ENCODE measurements at places on chromosomes 12 and 14. TPM values are rescaled to one million over a fixed set of nuclear protein-coding genes. Genes with fewer than 3 reads are reported as not detected.

DNA sequence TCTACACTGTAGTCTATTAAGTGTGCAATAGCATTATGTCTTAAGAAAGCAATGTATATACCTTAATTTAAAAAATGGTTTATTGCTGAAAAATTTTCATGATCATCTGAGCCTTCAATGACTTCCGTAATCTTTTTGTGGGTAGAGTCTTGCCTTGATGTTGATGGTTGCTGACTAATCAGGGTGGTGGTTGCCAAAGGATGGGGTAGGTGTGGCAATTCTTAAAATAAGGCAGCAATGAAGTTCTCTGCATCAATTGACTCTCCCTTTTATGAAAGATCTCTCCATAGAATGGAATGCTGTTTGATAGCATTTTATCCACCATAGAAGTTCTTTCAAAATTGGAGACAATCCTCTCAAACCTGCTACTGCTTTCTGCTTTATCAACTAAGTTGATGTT is 41.1 kb downstream of the BBS10 start:
- no peak for DNase-seq

GRCh38 chr14:98919434-98919833 is 352.6 kb downstream of the BCL11B start:
- DNase-seq, result no peak

DNA sequence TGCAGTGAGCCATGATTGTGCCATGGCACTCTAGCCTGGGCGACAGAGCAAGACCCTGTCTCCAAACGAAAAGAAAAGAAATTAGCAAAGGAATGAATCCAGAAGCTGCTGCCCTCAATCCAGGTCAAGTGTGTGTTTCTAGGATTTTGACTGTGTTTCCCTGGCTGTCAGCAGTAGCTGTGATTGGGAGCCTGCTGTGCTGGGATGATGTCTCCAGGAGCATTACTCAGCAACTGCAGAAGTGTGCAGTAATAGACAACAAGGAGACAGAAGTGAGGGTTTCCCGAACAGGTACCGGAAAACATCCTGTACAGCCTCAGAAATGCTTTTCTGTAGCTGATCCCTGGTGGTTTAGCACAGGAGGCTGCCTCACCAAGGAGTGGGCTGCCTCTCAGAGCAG is 492.5 kb downstream of the FUT8 start:
- DNase-seq, result no peak

- DNase-seq, result no peak
Observed at GRCh38 chr14:101623685-101624444, 62.6 kb downstream of the DIO3 start.

CHPT1 gene
- 42.1 TPM for total RNA-seq

BTBD6 gene
- 28.6 TPM for total RNA-seq

ENO2 gene
- total RNA-seq, result 9.7 TPM

Measured in urinary bladder (tissue), 4 donors.